Kidney (tissue), 22 donors: ENCODE measurements at places on chromosomes 7 and 10. TPM values are rescaled to one million over a fixed set of nuclear protein-coding genes. Genes with fewer than 3 reads are reported as not detected.

The CCL26 gene
- total RNA-seq: 0.88 TPM

The CADPS2 gene
- total RNA-seq: 33.0 TPM

The PIK3CG gene
- 8.6 TPM for total RNA-seq

The NPY gene
- not detected for total RNA-seq

The PRPS1L1 gene
- not detected for total RNA-seq

The CYP2W1 gene
- total RNA-seq: 0.13 TPM

The CLDN12 gene
- 43.8 TPM for total RNA-seq

DNA sequence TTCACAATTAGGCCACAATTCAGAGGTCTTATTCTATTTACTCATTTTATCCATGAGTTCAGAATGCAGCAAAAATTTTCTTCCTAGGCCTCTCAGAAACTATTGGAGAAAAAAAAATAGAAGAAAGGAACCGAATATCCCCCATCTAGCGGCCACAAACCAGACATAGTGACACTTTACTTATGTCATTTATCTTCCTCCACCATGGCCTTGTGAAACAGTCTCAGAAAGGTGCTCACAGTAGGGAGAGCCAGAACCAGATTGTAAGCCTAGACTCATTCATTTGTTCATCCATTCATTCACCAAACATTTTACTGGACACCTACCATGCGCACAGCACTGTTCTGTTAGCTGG is 16.0 kb downstream of the CREB3L2 start:
- H3K27ac ChIP-seq: no peak overlapping the region
- H3K27me3 ChIP-seq: no peaks in the 10 kb centered on the region
- no peak overlapping the region for H3K4me3 ChIP-seq
- H3K4me1 ChIP-seq: peaks cover 32% of the 10 kb centered on the region

DNA sequence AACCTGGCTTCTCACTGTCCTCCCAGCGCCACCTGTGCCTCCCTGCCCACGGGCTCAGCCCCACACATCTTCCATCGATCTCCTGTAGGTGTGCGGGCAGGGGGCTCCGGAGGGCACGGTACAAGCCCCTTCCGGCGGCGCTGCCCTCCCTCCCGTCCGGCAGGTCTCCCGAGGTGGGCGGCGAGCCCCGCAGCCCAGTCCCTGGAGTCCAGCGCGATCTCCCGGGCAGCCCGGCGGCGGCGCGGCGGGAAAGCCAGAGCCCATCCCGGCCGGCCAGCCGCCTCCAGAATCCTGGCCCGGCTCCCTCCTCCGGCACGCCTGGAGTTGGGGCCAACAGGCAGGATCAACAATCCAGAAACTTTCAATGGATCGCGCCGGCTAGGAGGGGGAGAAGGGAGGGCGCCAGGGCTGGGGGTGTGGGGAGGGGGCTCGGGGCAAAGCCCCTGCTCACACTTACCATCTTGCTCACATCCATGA is 100.1 kb downstream of the HIP1 start:
- H3K4me3 ChIP-seq: peak overlapping the region; percentile 67
- H3K4me1 ChIP-seq: no peaks in the 10 kb centered on the region
- peak; percentile 69 for DNase-seq
- no peaks in the 10 kb centered on the region for H3K36me3 ChIP-seq
- H3K27ac ChIP-seq: peak overlapping the region; percentile 60

- H3K4me3 ChIP-seq: no peak overlapping the region
- DNase-seq: no peak
- H3K36me3 ChIP-seq: no peaks in the 10 kb centered on the region
- no peaks in the 10 kb centered on the region for H3K27me3 ChIP-seq
- H3K4me1 ChIP-seq: no peaks in the 10 kb centered on the region
Observed at GRCh38 chr10:120562956-120563355, 105.9 kb downstream of the PLPP4 start.

GRCh38 chr10:80196950-80197315 is 8.4 kb downstream of the ANXA11 start:
- no peaks in the 10 kb centered on the region for H3K27me3 ChIP-seq
- no peaks in the 10 kb centered on the region for H3K36me3 ChIP-seq
- H3K27ac ChIP-seq: peak overlapping the region; percentile 94
- no peak overlapping the region for H3K4me3 ChIP-seq

DNA sequence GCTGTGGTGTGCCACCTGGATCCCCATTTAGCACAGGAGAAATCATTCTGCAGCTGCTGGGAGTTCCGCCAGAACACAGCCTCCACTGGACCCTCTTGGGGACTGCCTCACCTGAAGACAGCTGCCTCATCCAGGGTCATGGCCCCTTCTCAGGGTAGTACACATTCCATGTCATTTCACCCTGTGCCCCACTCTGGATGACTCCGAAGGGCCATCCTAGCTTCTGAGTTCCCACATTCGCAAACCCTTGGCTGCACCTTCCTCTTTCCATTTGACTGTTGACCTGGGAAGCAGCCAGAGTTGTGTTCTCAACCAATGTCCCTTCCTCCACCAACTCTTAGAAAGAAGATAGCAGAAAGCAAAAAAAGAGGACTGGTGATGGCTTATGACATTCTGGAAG is 125.6 kb upstream of the TBX20 start:
- H3K4me3 ChIP-seq: no peak overlapping the region
- no peaks in the 10 kb centered on the region for H3K4me1 ChIP-seq
- no peak for DNase-seq
- no peak overlapping the region for H3K27ac ChIP-seq
- no peaks in the 10 kb centered on the region for H3K27me3 ChIP-seq
- H3K36me3 ChIP-seq: no peaks in the 10 kb centered on the region

DNA sequence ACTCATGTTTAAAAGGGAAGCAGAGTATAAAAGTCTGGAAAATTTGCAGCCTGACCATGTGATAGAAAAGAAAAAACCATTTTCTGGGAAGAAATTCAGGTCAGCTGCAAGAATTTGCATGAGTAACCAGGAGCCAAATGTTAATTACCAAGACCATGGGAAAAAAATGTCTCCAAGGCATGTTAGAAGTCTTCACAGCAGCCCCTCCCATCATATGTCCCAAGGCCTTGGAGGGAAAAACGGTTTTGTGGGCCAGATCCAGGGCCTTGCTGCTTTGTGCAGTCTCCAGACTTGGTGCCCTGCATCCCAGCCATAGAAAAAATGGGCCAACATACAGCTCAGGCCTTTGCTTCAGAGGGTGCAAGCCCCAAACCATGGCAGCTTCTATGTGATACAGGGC is 1019.6 kb upstream of the SORCS1 start:
- no peaks in the 10 kb centered on the region for H3K36me3 ChIP-seq
- no peaks in the 10 kb centered on the region for H3K27me3 ChIP-seq
- DNase-seq: peak; percentile 58
- H3K27ac ChIP-seq: no peak overlapping the region
- H3K4me1 ChIP-seq: no peaks in the 10 kb centered on the region
- no peak overlapping the region for H3K4me3 ChIP-seq

- no peak for DNase-seq
- no peaks in the 10 kb centered on the region for H3K36me3 ChIP-seq
- H3K27ac ChIP-seq: no peak overlapping the region
- H3K4me1 ChIP-seq: no peaks in the 10 kb centered on the region
Observed at GRCh38 chr7:36284456-36285090, 105.1 kb upstream of the ANLN start.
